ENCODE measurements at places on chromosomes 5 and 9. TPM values are rescaled to one million over a fixed set of nuclear protein-coding genes. Genes with fewer than 3 reads are reported as not detected.

ZDHHC11 gene
- 0.33 TPM for total RNA-seq

ANXA2R gene
- total RNA-seq: 7.7 TPM

ZFP2 gene
- 1.0 TPM for total RNA-seq

LEAP2 gene
- 0.17 TPM for total RNA-seq

IL17B gene
- total RNA-seq: not detected
